Activated naive CD4-positive, alpha-beta T cell treated with anti-CD3 and anti-CD28 coated beads, Interleukin-2, amount 10 ng/mL, durations not matched to agents 7 days and 5 days (primary cell): ENCODE measurements at places on chromosomes 5 and 9.

DNA sequence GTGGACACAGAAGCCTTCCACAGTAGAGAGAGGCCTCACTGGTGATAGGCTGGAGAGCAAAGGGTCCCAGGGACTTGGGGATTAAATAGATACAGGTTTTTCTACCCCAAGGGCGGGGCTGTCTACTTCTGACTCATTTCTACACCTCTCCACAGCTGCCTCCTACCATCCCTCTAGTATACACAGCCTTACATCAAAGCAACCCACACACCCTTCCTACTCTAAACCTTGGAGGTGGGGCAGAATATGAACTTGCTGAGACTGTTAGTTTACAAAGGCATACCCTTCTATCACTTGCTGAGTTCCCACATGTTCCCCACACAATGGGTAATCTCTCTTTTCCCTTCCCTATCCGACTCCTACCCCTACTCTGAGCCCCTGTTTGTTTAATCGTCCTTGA, 19.9 kb upstream of the PCA3 start:
- peaks cover 8% of the 10 kb centered on the region for H3K27me3 ChIP-seq
- peaks cover 10% of the 10 kb centered on the region for H3K4me1 ChIP-seq
- no peak overlapping the region for H3K27ac ChIP-seq

DNA sequence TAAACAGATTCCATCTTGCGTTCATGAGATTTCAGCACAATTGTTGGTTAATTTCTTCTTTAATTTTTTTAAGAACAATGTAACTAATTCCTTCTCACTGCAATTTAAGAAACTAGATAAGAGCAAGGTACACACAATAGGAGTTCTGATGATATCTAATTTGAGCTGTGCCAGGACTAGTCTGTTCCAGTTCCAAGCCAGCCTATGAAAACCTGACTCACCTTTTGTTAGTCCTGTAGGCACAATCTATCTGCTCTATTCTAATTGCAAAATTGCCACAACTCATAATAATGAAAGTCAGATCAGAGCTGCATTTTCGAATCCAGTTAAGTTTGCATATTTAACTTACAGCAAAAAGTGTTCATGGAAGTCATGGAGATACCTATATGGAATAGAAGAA, 494.1 kb upstream of the TUSC1 start:
- no peak overlapping the region for H3K4me3 ChIP-seq
- no peak for DNase-seq
- no peaks in the 10 kb centered on the region for H3K36me3 ChIP-seq
- H3K27ac ChIP-seq = no peak overlapping the region
- H3K4me1 ChIP-seq = no peaks in the 10 kb centered on the region

DNA sequence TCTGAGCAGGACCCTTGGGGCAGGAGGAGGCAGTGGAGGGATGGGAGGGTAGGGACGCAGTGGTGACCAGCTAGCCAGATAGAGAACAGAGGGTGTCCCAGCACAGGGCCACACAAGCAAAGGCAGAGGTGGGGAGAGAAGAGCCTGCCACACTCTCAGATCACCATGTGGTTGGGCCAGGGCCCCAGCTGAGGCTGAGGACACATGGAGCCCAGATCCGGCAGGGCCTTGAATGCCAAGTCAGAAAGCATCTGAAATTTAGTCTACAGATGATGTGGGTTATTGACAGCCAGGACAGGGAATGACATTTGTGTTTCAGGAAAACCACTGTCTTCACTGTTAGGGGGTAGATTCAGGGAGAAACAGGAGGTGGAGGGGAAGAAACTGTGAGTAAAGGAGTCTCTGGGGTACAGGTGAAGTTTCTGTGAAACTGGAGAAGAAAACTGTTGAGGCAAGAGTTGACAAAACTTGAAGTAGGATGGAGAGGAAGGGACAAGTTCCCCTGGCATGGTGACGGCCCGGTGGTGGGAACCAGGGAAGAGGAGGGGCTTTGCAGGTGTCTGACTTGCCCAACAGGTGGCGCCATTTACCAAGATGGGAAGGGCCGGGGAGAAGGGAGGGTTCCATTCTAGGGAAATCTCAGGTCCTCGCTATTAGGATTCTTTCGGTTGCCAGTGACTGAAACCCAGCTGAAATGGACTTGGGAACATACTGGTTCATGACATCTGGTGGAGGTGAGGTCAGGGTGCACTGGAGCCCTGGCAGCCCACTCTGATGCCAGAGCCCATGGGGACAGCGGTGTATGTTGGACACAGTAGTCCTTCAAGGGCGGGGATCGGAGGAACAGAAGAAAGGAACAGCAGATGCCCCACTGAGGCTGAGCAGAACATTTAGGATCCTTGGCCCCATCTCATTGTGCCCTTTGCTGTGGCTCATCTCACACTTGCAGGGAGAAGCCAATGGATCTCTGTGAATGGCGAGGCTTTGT, 100.1 kb downstream of the KCNIP1 start:
- no peak overlapping the region for H3K27ac ChIP-seq
- DNase-seq = peak; percentile 67
- no peaks in the 10 kb centered on the region for H3K36me3 ChIP-seq
- peaks cover 43% of the 10 kb centered on the region for H3K27me3 ChIP-seq

- H3K36me3 ChIP-seq = no peaks in the 10 kb centered on the region
- no peak overlapping the region for H3K4me3 ChIP-seq
- H3K4me1 ChIP-seq = peaks cover 4% of the 10 kb centered on the region
- no peaks in the 10 kb centered on the region for H3K27me3 ChIP-seq
- no peak overlapping the region for H3K27ac ChIP-seq
These were observed 316.6 kb downstream of the AGTPBP1 start for GRCh38 chr9:85425153-85425611.

- H3K36me3 ChIP-seq = no peaks in the 10 kb centered on the region
- no peak overlapping the region for H3K4me3 ChIP-seq
- DNase-seq = no peak
- H3K4me1 ChIP-seq = no peaks in the 10 kb centered on the region
- H3K27ac ChIP-seq = no peak overlapping the region
- peaks cover 3% of the 10 kb centered on the region for H3K27me3 ChIP-seq
These were observed 497.6 kb upstream of the CD180 start for GRCh38 chr5:67693956-67694809.

DNA sequence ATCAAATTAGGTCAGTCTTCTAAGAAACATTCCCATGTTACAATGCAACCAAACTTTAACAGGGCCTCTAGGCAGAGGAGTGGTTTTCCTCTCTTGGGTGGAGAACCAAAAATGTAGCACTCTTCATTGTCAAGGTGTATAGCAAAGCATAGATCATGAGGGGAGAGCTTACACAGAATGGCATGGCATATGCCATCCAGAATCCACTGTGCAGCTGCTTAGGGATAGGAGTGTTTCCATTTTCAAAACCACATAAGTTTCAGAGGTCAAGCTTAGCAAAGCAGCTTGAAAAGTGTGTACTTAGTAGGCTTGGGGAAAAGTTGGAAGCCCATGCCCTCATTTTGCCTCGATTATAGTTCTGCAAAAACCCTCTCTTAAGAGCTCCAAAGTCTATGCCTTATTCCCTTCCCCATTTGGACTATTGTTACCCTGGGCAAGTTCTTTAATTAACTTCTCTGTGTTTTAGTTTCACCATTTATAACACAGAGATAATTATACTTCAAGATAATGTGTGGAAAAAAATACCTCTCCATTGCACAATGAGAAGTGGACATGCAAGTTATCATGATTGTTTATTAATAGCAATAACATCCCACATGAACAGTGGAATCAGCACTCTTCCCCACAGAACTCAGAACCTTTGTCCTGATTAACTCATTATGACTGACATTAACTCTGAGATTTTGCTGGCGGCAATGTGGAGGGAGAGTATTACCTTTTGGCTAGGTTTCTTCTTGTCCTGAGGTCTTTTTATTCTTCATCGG, 398.9 kb upstream of the WWC1 start:
- H3K36me3 ChIP-seq = no peaks in the 10 kb centered on the region
- DNase-seq = no peak
- H3K4me3 ChIP-seq = no peak overlapping the region

- no peak overlapping the region for H3K4me3 ChIP-seq
- no peaks in the 10 kb centered on the region for H3K4me1 ChIP-seq
- no peak overlapping the region for H3K27ac ChIP-seq
- peaks cover 4% of the 10 kb centered on the region for H3K27me3 ChIP-seq
- peaks cover 1% of the 10 kb centered on the region for H3K36me3 ChIP-seq
These were observed 64.3 kb downstream of the GOLM1 start for GRCh38 chr9:86034863-86035734.

- no peaks in the 10 kb centered on the region for H3K36me3 ChIP-seq
- H3K27ac ChIP-seq = no peak overlapping the region
- peaks cover 7% of the 10 kb centered on the region for H3K4me1 ChIP-seq
- no peak for DNase-seq
- H3K4me3 ChIP-seq = no peak overlapping the region
These were observed 30.3 kb downstream of the PDGFRB start for GRCh38 chr5:150125334-150125733.

GRCh38 chr5:136984772-136985446, 514.2 kb downstream of the SPOCK1 start:
- H3K27ac ChIP-seq = no peak overlapping the region
- no peak for DNase-seq
- no peak overlapping the region for H3K4me3 ChIP-seq
- no peaks in the 10 kb centered on the region for H3K27me3 ChIP-seq

- H3K4me1 ChIP-seq = no peaks in the 10 kb centered on the region
- H3K4me3 ChIP-seq = no peak overlapping the region
- no peak for DNase-seq
- no peaks in the 10 kb centered on the region for H3K27me3 ChIP-seq
- H3K36me3 ChIP-seq = no peaks in the 10 kb centered on the region
- no peak overlapping the region for H3K27ac ChIP-seq
These were observed 1063.9 kb downstream of the CDH9 start for GRCh38 chr5:25974451-25974850.

- H3K4me1 ChIP-seq = peaks cover 19% of the 10 kb centered on the region
- H3K4me3 ChIP-seq = no peak overlapping the region
- H3K27ac ChIP-seq = no peak overlapping the region
- H3K27me3 ChIP-seq = no peaks in the 10 kb centered on the region
- peaks cover 31% of the 10 kb centered on the region for H3K36me3 ChIP-seq
These were observed 38.3 kb downstream of the FAM13B start for GRCh38 chr5:137994556-137994955.

DNA sequence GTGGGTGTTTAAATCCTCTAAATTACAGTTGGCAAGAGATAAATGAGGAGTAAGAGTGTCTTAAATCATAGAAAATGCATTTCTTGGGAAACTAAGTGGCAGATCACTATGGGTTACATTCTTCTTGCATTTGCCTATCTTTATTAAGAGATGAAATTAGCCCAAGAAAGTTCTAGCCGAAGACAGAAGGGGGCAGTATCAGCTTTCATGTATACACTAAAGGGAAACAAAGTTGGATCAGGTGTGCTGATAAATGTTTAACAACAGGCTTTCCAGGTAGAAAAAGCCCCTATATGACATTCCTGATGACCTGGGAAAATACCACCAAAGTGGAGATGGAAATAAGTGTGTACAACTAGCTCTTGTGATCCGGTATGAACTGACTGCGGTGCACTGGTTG, 81.9 kb upstream of the TLR4 start:
- H3K4me3 ChIP-seq = no peak overlapping the region
- no peak overlapping the region for H3K27ac ChIP-seq
- no peak for DNase-seq
- H3K27me3 ChIP-seq = no peaks in the 10 kb centered on the region
- H3K4me1 ChIP-seq = no peaks in the 10 kb centered on the region
- H3K36me3 ChIP-seq = no peaks in the 10 kb centered on the region

GRCh38 chr5:106376522-106376921, 1294.2 kb downstream of the EFNA5 start:
- no peaks in the 10 kb centered on the region for H3K27me3 ChIP-seq
- no peak for DNase-seq
- no peaks in the 10 kb centered on the region for H3K36me3 ChIP-seq
- no peak overlapping the region for H3K4me3 ChIP-seq
- H3K4me1 ChIP-seq = no peaks in the 10 kb centered on the region

GRCh38 chr9:14111696-14112095, 202.2 kb downstream of the NFIB start:
- no peaks in the 10 kb centered on the region for H3K4me1 ChIP-seq
- no peak overlapping the region for H3K27ac ChIP-seq
- H3K4me3 ChIP-seq = no peak overlapping the region
- H3K36me3 ChIP-seq = no peaks in the 10 kb centered on the region
- no peak for DNase-seq

- no peak for DNase-seq
These were observed 56.8 kb downstream of the HMGCS1 start for GRCh38 chr5:43256261-43256966.

DNA sequence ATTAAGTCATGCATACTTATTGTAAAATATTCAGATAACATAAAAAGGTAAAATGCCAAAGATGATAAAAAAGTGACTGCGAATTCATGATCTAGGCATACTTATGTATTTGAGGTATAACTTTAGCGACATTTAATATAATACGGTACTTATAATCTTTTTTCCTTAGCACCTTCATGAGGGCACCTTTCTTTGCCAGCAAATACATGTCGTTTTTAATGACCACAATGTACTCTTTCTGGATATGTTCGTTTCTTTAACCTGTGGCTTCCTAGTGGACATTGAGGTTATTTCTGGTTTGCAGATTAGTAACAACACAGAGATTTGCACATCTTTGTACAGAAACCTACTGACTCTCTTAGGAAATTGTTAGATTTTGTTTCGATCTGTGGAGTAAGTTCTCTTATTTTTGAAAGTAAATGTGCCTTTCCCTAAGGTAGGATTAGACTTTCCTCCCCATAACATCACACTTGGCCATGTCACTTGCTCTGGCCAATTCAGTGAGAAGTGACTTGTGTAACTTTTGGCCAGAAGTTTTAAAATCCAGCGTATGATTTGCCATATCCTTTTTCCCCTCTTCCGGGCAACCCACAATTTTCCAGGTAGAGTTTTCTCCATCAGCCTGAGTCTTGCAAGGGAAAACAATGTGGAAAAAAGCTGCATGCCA, 24.4 kb downstream of the ANKRD33B start:
- peaks cover 27% of the 10 kb centered on the region for H3K27me3 ChIP-seq
- DNase-seq = no peak
- peaks cover 1% of the 10 kb centered on the region for H3K36me3 ChIP-seq
- no peak overlapping the region for H3K4me3 ChIP-seq
- no peak overlapping the region for H3K27ac ChIP-seq

- peaks cover 15% of the 10 kb centered on the region for H3K4me1 ChIP-seq
These were observed 9.2 kb upstream of the SHOC1 start for GRCh38 chr9:111803924-111804323.
